ENCODE measurements at places on chromosomes 6 and 20.

DNA sequence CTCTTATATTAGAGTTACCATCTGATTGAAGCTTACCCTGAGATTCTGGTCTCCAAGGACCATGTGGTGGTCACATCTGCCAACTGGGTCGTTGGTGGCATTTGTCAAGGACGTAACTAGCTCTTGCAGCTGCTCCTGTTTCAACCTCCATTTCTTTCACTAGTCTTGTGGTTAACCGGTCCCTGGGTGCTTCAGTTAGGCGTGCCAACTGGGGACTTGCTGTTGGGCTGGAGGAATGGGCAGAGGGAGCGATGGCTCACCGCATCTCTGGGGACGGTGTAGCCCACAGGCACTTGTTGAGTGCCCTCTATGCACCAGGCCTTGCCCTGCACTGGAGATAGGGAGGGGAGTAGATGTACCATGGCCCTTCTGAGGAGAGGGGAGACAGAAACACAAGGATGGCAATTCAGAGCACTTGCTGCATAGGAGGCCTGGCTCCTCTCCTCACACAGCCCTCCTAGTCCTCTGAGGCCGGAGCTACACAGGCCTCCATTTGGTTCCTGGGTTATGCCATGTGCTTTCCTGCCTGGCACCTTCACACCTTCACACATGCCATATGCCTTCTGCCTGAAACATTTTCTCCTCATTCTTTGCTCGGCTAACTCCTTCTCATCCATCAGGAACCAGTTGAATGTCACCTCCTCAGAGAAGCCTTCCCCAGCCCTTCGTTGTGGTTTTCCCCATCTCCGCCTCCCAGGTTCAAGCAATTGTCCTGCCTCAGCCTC is 20.0 kb upstream of the ASXL1 start:
- DNase-seq = no peak

DNA sequence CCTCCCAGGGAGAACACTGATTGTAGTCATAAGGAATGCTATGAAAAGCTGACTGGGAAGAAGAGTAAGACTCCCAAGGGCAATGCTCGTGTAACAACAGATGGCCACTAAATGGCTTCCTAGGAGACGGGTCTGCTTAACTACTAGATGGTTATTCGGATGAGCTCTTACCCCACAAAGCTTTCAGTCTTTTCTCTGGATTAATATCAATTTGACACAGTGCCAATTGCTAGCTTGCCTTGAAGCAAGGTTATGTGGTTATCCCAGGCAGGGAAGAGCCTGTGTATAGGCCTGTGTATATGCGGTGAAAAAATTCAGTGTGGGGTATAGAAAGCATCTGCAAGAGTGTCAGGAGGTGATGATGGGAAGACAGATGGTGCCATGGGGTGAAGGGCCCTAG is 86.4 kb upstream of the NOX3 start:
- no peak for DNase-seq

DNA sequence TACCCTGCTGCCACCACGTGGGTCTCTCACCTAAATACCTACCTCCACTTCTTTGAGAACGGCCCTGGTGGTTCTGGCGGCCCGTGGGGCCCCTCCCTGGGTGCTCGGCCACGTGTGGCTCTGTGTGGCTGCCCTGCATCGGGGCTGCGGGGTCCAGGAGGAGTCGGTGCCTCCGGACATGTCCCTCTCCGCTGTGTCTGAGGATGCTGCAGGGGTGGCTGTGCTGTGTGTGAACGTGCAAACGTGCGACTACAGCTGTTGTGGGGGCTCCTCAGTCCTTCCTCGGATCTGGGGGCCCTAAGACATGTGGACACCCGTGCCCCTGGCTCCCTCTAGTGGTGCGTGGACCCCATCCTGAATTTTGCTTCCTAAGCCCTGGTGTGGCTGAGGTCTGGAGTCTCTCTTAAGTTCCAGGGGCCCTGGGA is 691.8 kb downstream of the QKI start:
- DNase-seq = no peak

- DNase-seq = peak; percentile 3
These were observed 209.5 kb downstream of the SAMD5 start for GRCh38 chr6:147717991-147718390.

GRCh38 chr20:16043931-16044330 is 529.3 kb downstream of the KIF16B start:
- no peak for DNase-seq

DNA sequence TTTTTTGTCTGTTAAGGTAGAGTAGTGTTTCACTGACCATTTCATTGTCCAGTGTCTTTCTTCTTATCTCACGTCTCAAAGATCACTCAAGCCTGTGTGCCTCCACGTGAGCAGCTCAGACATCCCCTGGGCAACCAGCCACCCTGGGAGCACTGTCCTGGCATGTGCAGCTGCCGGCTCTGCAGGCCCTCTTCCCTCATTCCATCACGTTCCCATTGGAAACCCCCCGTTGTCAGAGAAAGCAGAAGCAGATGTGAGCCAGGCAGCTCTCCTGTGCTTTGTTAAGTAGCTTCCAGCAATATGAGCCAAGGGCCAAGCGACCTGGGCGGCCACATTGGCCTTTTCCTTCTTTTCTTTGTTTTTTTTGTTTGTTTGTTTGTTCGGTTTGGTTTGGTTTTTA is 233.2 kb upstream of the SYNDIG1 start:
- DNase-seq = no peak

DNA sequence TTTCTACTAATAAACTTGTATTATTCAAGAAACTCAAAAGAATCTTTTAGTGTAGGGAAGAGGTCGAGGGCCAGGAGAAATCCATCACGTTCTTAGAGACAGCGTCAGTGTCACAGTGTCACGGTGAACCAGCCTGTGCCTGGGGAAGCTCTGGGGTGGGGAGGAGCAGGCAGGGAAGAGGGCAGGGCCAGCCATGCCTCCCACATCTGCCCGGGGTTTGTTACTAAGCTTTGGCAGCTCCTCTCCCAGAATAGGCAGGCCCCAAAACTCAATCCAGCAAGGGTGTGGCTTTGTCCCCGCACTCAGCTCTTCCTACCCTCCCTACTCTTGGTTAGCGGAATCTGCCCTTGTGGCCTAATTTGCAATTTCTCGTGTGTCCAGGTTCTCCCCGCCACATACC is 72.9 kb downstream of the TCP11 start:
- no peak for DNase-seq

DNA sequence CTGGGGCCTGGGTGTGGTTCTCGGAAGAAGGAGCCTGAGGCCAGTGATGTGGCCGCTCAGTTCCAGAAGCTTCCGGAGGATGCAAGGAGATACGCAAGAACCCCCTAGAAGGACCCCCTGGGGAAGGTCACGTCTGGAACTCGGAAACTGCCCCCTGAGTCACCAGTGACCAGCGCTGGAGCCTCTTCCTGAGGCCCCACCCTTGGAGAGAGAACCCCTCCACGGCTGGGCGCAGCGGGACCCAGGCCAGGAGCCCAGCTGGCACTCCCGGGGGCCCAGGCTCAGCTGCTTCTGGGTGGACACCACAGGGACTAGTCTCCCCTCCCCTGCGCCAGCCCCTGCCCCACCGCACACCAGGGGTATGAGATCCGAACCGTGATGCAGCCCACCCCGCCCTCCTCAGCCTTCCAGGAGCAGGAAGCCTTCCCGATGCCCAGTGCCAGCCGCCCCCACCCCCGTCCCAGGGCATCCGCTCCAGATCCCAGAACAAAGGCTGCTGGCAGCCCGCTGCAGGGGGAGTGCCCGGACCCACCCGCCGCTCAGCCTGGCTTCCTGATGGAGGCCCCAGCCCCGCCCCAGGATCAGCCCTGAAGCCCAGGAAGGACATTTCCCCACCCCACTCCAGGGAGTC is 7.5 kb downstream of the LAMA5 start:
- DNase-seq = no peak

GRCh38 chr6:52696418-52696817 is 25.5 kb downstream of the TMEM14A start:
- no peak for DNase-seq

DNA sequence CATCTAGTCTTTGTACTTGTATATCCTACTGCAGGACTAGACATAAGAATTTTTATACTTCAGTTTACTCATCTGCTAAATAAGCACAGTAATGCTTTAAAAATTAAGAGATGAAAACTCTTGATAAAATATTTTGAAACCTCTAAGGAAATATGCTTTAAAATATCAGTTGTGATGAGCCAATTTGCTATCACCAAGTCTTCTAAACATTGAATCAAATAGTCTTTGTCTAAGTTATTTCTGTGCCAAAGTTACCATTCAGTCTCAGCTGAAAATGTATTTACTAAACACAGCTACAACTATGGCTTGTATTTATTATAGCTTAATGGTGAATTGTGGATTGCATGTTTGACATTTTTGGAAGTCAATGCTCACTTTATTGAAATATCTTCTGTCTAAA is 46.2 kb upstream of the RFPL4B start:
- no peak for DNase-seq

- no peak for DNase-seq
These were observed 2.2 kb upstream of the BPIFB1 start for GRCh38 chr20:33280775-33281174.

DNA sequence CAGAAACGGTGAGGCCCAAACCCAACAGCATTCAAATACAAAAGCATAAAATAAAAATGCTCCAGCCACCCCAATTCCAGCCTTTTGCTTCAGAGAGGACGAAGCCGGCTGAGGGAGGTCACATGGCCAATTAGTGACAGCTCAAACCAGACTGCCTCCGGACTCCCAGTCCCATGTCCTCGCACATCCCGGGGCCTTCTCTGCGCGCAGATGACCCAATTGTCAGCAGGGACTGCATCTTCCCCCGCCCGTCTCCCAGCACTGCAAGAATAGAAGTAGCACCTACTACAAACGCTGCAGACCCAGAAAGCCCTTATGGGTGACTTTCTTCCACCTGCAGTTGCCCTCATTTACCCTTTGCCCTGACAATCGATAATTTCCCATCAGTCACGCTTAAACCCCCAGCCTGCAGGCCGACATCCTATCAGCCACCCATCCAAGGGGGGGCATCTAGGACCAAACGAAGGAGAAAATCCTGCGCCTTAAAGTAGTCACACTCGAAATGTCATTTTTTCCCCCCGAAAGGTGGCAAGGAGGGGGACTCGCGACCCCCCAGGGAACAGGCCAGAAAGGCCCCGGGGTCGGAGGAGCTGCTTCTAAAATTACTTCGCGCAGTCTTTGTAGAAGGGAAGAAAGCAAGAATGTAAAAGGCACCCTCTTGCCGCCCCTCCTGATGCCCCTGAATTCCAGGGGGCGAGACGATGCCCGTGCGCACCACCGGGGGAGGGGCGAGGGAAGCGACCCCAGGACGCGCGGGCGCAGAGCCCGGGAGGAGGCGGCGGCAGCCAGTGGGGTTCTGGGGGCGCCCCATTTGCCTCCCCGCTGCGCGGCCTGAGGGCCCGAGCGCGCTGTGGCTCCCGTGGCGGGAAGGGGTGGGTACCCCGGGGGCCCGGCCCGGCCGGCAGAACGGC is 792 bp downstream of the SLC23A2 start:
- DNase-seq = no peak

GRCh38 chr20:14860410-14860814 is 523.0 kb upstream of the FLRT3 start:
- peak; percentile 100 for DNase-seq

DNA sequence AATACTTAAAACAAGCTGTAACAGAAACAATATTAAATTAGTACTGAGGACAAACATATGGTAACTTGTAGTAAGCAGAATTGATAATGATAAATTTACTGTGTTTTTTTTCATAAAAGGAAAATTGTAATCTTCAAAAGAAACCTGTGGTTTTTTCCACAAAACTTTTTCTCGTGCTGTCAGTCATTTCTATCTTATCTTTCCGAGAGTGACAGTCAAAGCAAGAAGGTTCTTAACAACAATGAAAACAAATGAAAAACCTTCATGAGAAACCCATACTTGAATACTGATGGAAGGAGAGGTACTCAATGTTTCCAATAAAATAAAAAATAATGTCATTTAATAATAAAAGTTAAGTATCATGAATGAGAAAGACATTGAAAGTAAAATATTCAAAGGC is 174.0 kb downstream of the TBC1D32 start:
- DNase-seq = no peak

DNA sequence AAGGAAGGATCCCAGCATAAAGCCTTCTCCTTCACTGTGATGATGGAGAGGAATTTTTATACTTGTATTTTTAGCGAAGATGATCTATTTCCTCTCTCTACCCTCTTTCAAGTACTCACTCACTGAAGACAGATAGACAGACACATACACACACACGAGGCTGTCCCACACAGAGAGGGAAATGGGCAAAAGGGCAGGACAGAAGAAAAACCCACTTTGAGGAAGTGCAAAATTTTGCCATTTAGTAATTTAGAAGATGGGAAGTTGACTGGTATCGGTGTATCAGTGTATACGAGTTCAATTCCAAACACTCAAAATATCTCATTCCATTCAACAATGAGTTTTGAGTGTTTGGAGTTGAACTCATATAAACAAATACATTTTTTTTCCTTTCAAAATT is 30.9 kb downstream of the HEBP2 start:
- DNase-seq = no peak

GRCh38 chr6:474453-475185 is 83.1 kb downstream of the IRF4 start:
- no peak for DNase-seq

DNA sequence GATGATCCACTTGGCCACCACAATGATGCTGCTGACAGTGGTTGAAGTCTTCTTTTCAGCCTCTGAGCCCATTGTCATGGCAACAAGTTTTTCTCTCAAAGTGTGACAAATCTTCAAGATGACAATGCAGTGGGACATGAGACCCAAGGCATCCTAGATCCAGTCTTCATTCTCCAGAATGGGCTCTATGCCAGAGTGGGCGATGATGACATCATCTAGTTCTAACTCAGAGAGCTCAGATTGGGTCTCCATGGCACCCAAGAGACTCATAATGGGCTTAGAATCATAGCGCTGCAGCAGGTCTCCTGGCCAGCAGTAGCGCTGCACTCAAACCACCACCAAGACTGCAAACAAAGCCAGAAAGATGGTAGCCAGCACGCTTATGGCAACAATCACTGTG is 973.6 kb downstream of the EYS start:
- DNase-seq = no peak

- no peak for DNase-seq
These were observed 284.4 kb upstream of the CDH4 start for GRCh38 chr20:60967431-60968316.

DNA sequence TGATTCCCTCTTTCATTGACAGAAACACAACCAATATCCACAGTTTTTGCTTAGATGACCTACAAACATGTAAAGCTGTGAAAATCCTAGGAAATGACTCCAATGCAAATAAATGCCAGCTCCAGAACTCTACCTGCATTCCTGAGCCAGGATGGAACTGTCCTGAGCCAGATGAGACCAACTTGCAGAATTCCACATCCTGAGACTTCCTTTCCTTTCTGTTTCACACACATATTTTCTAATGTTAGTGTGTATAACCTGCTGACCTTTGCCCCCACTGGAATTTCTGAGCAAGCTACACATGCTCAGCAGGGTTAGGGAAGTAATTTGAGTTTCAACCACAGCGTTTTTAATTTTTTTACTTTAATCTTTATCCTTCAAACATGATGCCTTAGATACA is 69.6 kb upstream of the ADGRF1 start:
- DNase-seq = no peak
